NCI-H2081 (cell line): ENCODE measurements at places on chromosomes 12 and 14.

DNA sequence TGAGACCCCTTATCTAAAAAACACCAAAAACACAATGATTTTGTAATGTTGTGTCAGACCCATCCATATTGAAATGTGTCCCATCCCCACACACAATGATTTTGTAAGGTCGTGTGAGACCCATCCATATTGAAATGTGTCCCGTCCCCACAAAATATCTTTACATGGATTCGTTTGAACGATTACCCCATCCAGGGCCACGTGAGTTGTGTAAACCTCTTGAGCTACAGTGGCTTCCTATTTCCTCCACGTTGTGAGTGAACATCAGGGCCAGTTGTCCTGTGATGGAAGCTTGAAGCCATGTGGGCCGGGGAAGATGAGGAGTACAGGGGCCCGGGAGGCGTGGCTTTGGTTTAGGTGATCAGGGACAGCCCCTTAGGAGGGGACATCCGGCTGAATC is 27.0 kb upstream of the ULK1 start:
- DNase-seq: no peak

DNA sequence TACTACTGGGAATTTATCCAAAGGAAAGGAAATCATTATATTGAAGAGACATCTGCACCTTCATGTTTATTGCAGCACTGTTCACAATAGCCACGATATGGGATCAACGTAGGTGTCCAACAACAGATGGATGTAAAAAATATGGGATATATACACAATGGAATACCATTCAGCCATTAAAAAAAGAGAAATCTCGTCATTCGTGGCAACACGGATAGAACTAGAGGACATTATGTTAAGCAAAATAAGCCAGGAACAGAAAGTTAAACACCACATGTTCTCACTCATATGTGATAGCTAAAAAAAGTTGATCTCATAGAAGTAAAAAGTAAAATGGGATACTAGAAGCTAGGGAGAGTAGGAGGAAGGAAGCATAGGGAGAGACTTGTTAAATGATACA is 82.9 kb upstream of the CLMN start:
- no peak for DNase-seq

DNA sequence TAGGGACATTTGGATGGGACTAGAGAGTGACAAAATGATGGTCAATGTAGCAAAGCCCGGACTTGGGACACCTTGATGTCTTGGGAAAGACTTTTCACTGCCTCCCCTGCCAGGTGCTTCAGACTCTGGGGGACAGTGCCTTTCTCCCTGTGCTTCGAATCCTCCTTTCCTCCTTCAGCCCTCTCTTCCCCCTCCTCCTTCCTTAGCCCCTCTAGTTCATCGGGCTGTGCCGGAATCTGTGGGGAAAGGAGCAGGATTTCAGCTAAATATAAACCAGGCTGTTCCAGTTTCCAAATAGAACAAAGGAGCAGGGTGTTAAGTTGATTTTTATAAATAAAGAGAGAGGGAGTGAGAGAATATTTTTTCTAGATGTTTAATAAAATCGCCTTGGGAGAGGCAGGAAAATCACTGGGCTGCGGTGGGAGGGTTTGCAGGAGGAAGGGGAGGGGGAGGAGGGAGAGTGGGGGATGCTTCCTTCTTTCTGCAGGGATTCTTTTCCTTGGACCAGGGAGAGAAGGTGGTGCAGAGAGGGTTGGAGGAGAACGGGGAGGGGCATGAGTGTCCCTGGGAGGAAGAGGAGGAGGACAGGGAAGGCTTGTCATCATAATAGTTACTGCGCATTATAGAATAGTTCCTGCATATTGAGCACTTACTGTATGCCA is 21.3 kb upstream of the CABP1 start:
- DNase-seq: no peak

GRCh38 chr12:45582986-45583659 is 146.4 kb upstream of the ARID2 start:
- no peak for DNase-seq

DNA sequence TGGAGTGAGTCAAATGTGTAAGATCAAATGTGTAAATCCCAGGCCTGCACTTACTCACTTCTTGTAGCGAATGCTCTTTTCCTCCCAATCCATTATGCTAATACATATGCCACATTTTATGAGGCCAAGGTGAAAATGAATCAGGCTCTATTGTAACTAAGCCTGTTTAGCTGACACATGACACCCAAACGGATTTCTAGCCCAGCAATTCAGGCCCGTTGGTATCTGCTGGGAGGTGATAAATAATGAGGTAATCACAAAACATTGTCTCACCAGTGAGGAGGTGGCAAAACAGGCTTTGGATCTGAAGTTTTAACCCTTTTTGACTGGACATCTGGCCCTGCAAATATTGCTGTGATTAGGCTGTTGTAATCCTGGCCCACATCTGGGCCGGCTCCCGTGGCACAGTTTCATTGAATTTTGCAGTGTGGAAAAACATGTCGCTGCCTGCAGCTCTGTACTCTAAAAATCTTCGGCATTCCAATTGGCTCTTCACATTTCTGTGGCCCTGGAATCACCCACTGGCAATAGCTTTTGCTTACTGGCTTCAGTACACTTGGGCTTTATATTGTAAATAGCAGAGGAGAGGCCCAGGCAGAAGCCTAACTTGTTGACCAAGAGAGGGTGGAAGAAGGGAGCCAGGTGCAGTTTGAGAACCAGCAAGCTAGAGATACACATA is 106.1 kb downstream of the PAX9 start:
- DNase-seq: peak; percentile 12

DNA sequence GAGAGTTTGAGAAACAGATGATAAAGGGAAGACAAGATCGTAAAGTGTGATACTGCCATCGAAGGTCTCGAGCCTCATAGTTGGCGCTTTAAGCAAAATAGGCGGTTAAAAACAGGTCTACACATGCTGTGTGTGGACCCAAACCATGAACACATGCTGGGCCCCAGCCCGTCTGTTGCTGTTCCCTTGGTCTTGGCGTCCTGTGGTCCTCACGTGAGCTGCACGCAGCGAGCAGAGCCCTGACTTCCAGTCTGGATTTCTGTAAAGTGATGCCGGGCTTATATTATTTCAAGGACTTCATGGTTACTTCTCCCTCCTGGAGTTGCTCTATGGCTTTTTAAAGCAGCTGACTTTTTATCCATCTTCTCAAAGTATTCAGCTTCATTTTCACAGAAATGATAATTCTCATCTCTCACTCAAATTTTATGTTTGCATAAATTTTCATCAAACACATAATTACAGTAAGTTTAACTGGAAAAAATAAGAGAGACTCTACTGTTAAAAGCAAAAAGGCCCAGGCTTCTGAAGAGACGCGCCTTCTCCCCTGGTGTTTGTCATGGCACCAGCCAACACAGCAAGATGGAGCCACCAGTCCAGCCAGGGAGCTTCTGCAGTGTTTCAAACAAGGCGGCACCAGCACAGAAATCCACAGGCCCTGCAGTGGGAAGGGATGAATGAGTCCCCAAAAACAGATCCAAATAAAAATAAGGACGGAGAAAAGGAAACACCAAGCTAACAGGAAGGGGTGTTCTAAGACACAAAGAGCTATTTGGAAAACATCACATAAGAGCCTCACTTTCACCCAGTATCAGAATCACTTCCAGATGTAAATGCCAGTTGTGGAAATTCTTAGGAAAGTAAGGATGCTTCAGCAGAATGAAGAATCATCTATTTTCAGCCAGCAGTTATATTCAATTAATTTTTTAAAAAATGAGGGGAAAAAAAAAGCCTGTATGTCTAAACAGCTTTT is 24.9 kb downstream of the SFSWAP start:
- DNase-seq: no peak

DNA sequence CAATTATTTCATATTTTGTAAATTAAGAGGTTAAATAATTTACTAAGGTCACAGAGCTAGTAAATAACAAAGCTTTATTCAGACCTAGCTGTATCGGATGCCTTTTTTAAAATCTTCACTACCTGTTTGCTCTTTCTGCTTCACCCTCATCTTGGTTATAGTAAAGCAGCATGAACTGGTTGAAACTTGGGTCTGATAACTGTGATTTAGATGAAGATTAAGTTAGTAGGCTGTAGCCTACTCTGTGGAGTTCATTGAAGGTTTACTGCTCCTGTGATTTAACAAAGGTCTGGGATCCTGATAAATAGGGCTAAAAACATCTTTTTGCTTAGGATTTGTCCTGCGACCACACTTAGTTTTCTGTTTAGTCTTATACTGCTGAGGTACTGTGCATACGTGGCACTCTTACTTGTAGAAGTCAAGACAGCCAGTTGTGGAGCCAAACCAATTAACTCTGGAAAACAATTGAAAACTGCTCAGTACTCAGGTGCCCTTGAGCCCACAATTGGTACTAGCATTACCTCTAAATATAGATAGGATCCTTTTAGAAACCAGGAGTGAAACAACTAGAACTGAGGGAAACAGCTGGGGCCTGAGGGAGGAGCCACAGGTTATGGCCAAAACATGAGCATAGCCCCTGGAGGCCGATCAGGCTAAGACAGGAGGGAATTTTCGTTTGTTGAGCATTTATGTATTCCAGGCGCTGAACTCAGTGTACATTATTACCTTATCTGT is 2.3 kb downstream of the SPATS2 start:
- peak; percentile 13 for DNase-seq

GRCh38 chr12:65963862-65964240 is 139.6 kb downstream of the HMGA2 start:
- no peak for DNase-seq

GRCh38 chr14:95291859-95292542 is 27.7 kb downstream of the CLMN start:
- peak; percentile 29 for DNase-seq

GRCh38 chr12:22733756-22734155 is 108.8 kb downstream of the ETNK1 start:
- no peak for DNase-seq

DNA sequence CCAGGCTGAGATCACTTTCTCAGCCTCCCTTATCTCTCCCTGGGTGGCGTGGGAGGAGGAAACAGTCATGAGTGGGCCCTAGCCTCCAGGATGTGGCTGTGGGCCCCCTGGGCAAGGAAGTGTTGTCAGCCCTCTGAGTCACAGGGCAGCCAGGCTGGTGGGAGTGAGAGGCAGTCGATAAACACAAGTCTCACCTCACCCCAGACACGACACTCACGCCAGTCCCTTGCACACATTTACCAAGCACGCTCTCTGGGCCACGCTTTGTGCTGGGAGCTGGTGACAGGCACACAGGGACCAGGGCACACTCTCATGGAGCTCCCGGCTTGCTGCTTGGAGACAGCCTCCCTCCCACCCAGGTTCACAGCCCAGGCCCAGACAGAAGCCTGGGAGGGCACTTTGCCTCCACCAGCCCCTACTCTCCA is 1.9 kb upstream of the KRT79 start:
- DNase-seq: no peak

GRCh38 chr12:3092764-3093163 is 15.6 kb downstream of the TSPAN9 start:
- no peak for DNase-seq

DNA sequence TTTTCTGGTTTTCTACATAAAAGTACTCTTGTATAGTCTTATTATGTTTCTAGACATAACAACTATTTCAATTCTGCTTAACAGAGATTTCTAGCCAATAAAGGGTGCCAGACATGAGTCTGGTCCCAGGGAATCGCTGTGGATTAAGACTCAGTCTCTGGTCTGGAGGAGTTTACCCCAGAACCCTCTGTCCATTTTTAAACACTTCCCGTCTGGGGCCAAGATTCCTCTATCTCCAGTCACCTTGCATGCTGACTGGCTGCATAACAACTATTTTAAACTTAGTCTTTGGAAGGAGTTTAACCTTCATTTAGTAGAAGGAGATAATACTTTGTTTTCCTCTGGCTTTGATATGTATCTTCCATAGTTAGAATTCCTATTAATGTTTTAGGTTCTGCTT is 163.1 kb upstream of the IFNG-AS1 start:
- no peak for DNase-seq
